Activated naive CD4-positive, alpha-beta T cell treated with anti-CD3 and anti-CD28 coated beads, Interleukin-2, amount 50 U/mL, for 72 hours (primary cell): ENCODE measurements at places on chromosomes 1 and 21. TPM values are rescaled to one million over a fixed set of nuclear protein-coding genes. Genes with fewer than 3 reads are reported as not detected.

DNA sequence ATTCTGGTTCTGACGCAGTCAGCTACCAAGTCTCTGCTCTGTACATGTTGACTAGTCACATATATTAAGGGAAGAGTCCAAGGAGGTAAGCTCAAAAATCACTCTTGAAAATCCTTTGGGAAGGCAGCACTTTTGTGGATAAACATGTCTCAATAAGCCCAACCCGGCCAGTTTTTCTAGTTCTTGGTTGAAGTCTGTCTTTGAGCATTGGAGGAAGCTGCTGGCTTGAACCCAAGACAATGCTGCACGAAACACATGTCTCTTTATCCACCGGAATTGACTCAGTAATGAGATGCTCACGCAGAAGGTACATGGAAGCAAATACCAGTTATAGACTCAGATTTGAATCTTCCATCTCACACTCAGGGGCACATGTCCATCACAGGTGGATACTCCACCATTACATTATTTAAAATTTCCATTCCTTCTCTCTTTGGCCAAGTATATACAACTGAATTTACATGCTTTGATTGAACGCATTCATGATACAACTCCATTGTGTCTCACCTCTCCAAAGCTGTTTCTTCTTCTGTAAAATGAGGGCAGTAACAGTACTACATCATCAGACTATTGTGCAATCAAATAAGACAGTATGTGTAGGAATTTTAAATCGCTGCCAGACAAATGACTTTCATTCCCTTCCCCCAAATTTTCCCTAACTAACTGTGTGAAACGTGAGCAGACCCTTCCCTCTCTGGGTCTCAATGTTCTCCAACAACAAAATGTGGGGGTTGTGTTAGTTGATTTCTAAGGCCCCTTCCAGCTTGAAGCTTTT, 9.6 kb upstream of the GUCA2A start:
- DNase-seq, result no peak

Gene WDR47
- total RNA-seq, result 7.9 TPM

DNA sequence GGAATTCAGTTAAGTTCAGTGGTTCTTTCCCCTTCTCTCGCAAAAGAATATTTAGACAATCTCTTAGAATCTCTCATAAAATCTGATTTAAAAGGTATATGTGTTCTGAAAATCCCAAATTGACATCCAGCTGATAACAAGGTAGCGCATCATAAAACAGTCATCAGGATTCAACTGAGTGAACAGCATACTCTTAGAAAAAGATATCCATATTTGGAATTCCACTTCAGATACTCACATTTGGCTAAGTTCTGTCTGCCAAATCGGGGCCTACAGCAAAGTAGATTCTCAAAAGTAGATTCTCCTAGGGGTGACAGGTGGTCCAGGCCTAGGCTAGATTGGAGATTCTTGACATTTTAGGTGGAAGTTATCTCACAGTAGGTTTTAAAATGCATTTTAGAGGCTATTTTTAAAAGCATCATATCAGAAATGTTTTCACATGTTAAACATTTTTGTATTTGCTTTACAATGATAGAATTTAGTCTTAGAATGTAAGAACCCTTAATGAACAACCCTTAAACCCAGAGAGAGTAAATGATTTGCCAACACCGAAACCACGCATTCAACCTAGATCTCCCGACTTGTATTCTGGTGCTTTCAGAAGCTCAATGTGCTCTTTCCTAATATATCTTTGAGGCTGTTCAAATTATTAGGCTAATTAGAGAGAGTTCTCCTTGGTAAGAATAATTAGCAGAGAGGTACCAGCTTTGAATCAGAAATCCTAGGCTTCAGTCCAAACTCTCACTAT, 318.9 kb downstream of the LMO4 start:
- DNase-seq, result no peak

DNA sequence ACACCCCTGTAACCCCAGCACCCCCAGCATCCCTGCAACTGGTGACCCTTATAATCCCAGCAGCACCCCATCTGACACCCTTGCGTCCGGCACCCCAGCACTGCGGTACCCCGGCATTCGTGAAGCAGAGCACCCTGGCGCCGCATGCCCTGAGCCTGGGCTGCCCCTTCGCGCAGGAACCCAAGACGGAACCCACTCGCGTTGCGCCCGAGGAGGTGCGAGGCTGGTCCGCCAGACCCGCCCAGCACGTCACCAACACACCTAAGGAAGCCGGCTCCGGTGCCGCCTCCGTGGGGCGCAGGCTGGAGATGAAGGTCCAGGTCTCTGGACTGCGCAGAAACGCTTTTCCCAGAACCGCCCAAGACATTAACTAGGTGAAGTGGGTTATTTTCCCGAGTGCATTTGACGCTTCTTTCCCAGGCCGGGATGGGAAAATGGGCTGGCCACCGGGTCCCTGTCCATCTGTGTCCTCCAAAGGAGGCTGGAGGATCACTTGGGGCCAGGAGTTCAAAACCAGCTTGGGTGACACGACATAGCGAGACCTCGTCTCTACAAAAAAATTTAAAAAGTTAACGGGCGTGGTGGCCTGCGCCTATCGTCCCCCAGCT, 15.9 kb upstream of the RNF187 start:
- DNase-seq, result no peak

Gene FTCD
- 0.39 TPM for total RNA-seq

Gene ASCL5
- total RNA-seq, result 0.35 TPM
